ENCODE measurements at places on chromosomes 2 and 18.

DNA sequence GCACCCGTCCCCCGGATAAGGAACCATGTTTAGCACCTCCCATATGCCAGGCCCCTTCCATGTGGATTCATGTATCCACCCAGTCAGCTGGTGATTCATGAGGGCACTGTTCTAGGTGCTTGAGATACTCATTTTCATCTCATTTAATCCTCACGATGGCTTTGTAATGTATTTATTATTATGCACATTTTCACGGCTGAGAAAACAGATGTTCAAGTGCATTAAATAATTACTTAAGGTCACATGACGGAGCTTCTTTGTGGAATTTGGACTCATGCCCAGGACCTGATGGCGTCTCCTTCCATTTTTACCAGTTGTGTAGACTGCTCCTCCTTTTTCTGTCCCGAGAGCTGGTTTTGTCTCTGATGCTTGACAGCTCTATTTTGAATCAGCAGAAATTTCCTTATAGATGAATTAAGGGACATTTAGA, 72.2 kb upstream of the RBM44 start:
- peak; percentile 93 for DNase-seq
- H3K36me3 ChIP-seq = peaks cover 17% of the 10 kb centered on the region
- H3K4me3 ChIP-seq = no peak overlapping the region
- H3K4me1 ChIP-seq = peaks cover 42% of the 10 kb centered on the region

DNA sequence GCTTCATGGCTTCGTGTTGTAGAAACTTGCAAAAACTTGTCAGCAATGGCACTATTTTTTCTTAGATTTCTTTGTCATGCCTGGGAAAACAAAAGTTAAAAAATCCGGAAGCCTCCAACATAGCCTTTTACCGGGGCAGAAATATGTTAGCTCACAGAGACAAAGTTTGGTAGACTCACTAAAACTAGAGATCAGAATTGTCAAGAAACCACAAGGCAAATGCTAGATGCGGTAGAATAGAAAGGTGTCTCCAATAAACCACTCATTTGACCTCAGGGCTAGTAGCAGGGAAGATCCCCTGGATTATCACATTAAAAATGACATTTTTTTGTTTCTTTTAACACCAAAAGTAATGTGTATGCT, 405 bp downstream of the CASP10 start:
- peak overlapping the region; percentile 45 for H3K4me3 ChIP-seq
- no peaks in the 10 kb centered on the region for H3K4me1 ChIP-seq
- H3K36me3 ChIP-seq = no peaks in the 10 kb centered on the region
- H3K27me3 ChIP-seq = no peaks in the 10 kb centered on the region

DNA sequence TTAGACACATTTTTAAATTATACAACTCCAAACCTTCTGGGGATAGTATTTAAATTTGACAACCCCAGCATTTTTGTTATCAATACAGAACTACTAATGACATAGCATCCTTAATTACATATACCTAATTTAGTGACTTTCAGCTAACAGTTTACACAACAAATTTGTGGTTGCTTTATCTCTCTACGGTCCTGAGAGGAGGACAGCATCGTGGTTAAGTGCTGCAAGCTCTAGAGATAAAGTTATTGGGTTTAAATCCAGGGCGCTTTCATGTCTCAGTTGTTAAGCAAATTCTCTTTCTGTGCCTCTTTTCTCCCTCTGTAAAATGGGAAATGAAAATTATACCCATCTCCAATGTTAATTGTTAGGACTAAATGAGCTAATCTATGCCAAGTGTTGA, 129.3 kb downstream of the METTL4 start:
- H3K4me1 ChIP-seq = no peaks in the 10 kb centered on the region
- H3K36me3 ChIP-seq = no peaks in the 10 kb centered on the region
- no peak for DNase-seq
- no peaks in the 10 kb centered on the region for H3K27me3 ChIP-seq
- no peak overlapping the region for H3K4me3 ChIP-seq

GRCh38 chr18:33833842-33834241, 255.8 kb downstream of the ASXL3 start:
- H3K36me3 ChIP-seq = no peaks in the 10 kb centered on the region
- H3K4me3 ChIP-seq = no peak overlapping the region
- no peak for DNase-seq
- H3K27ac ChIP-seq = no peak overlapping the region
- H3K4me1 ChIP-seq = no peaks in the 10 kb centered on the region

DNA sequence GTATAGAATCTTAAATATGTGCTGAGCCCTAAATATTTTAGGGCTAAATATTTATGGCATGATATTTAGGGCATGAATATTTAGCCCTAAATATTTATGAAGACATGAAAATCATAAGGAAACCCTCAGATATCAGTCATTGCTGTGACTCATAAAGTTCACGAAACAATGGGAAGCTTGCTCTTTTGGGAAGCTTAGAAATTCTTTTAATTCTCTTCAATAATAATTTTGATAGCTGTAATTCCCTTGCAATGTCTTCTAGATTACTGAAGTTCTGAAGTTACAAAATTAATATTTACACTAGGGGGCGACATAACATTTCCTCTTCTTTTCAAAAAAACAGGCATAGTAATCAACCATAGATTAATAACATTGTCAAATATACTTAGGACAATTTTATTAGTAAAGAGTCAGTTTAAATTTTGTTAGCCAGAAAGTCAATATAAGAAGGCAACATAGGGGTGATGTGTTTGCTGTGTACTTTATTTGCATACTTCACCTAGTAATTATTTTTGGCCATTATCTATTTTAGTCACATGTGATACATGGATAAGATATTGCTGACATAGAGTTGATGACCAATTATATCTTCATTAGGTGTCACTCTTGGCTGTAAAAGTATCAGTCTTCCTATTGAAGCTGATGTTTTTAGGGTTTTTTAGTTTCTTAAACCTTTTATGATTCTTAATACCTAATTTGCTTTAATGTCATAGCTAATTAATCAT, 13.2 kb downstream of the ZNF804A start:
- H3K36me3 ChIP-seq = no peaks in the 10 kb centered on the region
- no peak overlapping the region for H3K4me3 ChIP-seq
- no peaks in the 10 kb centered on the region for H3K27me3 ChIP-seq
- DNase-seq = peak; percentile 26

GRCh38 chr18:63590966-63591695, 4.0 kb downstream of the SERPINB13 start:
- H3K4me3 ChIP-seq = no peak overlapping the region
- no peak for DNase-seq
- H3K4me1 ChIP-seq = no peaks in the 10 kb centered on the region
- H3K27me3 ChIP-seq = no peaks in the 10 kb centered on the region
- no peaks in the 10 kb centered on the region for H3K36me3 ChIP-seq

- DNase-seq = no peak
- H3K27ac ChIP-seq = peak overlapping the region; percentile 98
- H3K4me3 ChIP-seq = peak overlapping the region; percentile 82
- no peaks in the 10 kb centered on the region for H3K27me3 ChIP-seq
- H3K36me3 ChIP-seq = no peaks in the 10 kb centered on the region
- H3K4me1 ChIP-seq = peaks cover 7% of the 10 kb centered on the region
These were observed 678 bp upstream of the VAPA start for GRCh38 chr18:9913151-9913525.

GRCh38 chr2:26946841-26947784, 23.3 kb upstream of the MAPRE3 start:
- H3K36me3 ChIP-seq = no peaks in the 10 kb centered on the region
- H3K27me3 ChIP-seq = peaks cover 14% of the 10 kb centered on the region

DNA sequence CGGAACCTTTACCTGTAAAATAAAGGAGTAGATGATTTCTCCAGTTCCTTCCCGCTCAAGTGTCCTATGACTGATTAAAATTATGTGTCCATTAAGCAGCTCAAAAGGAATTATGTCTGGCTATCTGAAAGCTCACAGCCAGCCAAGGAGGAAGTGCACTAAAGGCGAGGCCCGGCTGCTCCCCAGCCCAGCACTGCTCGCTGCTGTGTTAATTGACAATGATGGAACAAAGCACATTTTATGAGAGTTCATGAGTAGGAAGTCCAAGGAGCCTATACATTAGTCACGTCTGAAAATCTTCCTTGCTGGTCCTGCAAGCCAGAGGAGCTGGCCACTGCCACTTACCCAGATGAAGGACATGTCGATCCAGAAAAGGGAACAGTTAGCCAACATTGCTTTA, 14.3 kb downstream of the TTC32 start:
- no peaks in the 10 kb centered on the region for H3K4me1 ChIP-seq
- H3K27ac ChIP-seq = no peak overlapping the region
- DNase-seq = no peak
- no peak overlapping the region for H3K4me3 ChIP-seq

DNA sequence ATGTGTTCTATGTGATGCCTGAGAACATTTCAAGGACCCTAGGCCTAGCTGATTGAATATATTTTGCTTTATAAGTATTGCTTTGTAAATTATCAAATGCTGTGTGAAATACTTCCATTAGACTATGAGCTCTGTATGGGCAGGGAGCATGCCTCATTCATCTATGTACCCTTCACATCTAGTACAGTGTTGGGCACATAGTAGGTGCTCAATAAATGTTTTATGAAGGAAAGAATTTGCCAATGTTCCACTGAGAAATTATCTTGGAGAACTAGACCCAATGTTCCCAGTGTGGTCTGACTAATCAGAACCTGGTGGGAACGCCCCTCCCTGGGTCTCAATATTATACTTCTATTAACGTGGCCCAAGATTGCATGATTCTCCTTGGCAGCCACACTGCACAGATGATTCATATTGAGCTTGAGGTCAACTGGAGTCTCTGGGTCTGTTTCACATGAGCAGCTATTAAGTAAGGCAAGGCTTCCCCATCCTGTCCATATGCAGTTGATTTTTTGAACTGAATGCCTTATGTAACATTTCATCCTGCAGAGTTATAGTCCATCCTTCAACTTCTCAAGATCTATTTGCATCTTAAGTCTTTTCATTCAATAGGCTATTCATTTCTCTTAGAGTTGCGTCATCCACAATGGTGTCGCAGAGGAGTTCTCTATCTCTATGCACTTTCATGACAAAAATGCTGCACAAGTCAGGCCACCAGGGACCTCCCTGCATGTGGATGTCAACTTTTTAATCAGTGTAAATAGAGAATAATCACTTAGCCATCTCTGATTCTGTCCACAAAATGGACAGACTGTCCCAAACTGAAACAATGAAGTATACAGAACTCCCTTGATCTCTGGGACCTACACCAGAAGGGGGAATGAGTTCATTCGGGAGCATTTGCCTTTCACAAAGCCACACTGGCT, 257.6 kb downstream of the CYP26B1 start:
- peaks cover 6% of the 10 kb centered on the region for H3K27me3 ChIP-seq
- H3K36me3 ChIP-seq = no peaks in the 10 kb centered on the region
- no peaks in the 10 kb centered on the region for H3K4me1 ChIP-seq
- H3K4me3 ChIP-seq = no peak overlapping the region

GRCh38 chr2:165792104-165792454, 2.0 kb downstream of the GALNT3 start:
- peaks cover 16% of the 10 kb centered on the region for H3K4me1 ChIP-seq
- H3K36me3 ChIP-seq = no peaks in the 10 kb centered on the region
- H3K27me3 ChIP-seq = peaks cover 20% of the 10 kb centered on the region
- H3K4me3 ChIP-seq = no peak overlapping the region

- no peaks in the 10 kb centered on the region for H3K27me3 ChIP-seq
- H3K27ac ChIP-seq = no peak overlapping the region
- no peak overlapping the region for H3K4me3 ChIP-seq
- H3K36me3 ChIP-seq = no peaks in the 10 kb centered on the region
- no peak for DNase-seq
These were observed 395.2 kb downstream of the CMPK2 start for GRCh38 chr2:6470518-6470917.

GRCh38 chr2:182891611-182892010, 25.2 kb upstream of the FRZB start:
- H3K27ac ChIP-seq = no peak overlapping the region
- DNase-seq = no peak
- H3K27me3 ChIP-seq = no peaks in the 10 kb centered on the region
- no peaks in the 10 kb centered on the region for H3K36me3 ChIP-seq
- H3K4me1 ChIP-seq = no peaks in the 10 kb centered on the region
- H3K4me3 ChIP-seq = no peak overlapping the region

DNA sequence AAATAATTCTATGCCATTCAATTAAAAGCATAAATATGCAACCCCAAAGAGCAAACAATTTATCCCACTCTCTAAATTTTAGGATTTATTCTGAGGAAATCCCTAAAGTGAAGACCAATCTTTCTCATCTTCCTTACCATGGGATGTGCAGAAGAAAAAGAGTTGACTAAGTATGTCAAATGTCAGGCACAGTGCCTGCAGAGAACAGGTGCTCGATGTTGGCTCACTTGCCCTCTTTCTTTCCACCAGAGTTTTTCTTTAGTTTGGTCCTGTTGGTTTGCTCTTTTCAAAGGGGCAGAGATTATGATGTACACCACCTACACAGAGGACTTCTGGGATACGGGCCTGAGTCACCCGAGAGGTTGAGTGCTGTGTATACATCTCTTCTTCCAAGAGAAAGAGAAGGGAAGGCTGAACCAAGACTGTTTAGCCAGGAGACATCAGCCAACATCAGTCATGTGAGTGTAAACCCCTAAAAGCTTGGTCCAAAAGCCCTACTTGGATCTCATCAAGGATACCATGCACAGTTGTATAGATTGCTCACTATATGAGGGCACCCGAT, 51.7 kb downstream of the SUMO1 start:
- peaks cover 5% of the 10 kb centered on the region for H3K4me1 ChIP-seq
- no peak overlapping the region for H3K4me3 ChIP-seq
- no peaks in the 10 kb centered on the region for H3K27me3 ChIP-seq

GRCh38 chr2:75523313-75524275, 37.1 kb downstream of the EVA1A start:
- no peaks in the 10 kb centered on the region for H3K27me3 ChIP-seq
- no peaks in the 10 kb centered on the region for H3K36me3 ChIP-seq
- H3K4me3 ChIP-seq = no peak overlapping the region
- no peak overlapping the region for H3K27ac ChIP-seq
- no peak for DNase-seq

DNA sequence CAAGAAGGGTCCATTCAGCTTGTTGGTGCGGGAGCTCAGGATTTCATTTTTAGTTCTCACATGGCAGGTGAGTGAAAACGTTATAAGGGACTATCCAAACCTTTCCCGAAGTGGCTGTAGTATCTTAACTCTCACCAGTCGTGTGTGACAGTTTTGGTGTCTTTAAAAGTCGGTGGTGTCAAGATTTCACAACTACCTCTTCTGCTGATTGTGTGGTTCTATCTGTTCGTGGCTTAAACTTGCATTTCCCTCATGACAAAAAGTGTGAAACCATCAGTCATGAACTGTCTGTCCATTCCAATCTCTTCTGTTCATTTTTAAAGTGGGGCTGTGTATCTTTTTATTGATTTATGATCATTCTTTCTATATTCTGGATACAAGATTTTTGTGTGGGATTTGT, 3.8 kb upstream of the AQP12B start:
- H3K27me3 ChIP-seq = peaks cover 12% of the 10 kb centered on the region
- no peaks in the 10 kb centered on the region for H3K4me1 ChIP-seq
- H3K4me3 ChIP-seq = no peak overlapping the region
- H3K36me3 ChIP-seq = no peaks in the 10 kb centered on the region
- DNase-seq = no peak

GRCh38 chr2:149826471-149827125, 239.0 kb upstream of the MMADHC start:
- H3K4me3 ChIP-seq = no peak overlapping the region
- no peaks in the 10 kb centered on the region for H3K36me3 ChIP-seq
- no peaks in the 10 kb centered on the region for H3K4me1 ChIP-seq
- H3K27ac ChIP-seq = no peak overlapping the region

- H3K27ac ChIP-seq = no peak overlapping the region
- no peaks in the 10 kb centered on the region for H3K36me3 ChIP-seq
- DNase-seq = peak; percentile 65
These were observed 155.5 kb upstream of the ACVR2A start for GRCh38 chr2:147689220-147689909.

GRCh38 chr2:70643715-70644114, 90.1 kb upstream of the TGFA start:
- H3K27ac ChIP-seq = no peak overlapping the region
- H3K36me3 ChIP-seq = no peaks in the 10 kb centered on the region
- peaks cover 9% of the 10 kb centered on the region for H3K27me3 ChIP-seq
- no peaks in the 10 kb centered on the region for H3K4me1 ChIP-seq
